ENCODE measurements at places on chromosomes 4 and X.

DNA sequence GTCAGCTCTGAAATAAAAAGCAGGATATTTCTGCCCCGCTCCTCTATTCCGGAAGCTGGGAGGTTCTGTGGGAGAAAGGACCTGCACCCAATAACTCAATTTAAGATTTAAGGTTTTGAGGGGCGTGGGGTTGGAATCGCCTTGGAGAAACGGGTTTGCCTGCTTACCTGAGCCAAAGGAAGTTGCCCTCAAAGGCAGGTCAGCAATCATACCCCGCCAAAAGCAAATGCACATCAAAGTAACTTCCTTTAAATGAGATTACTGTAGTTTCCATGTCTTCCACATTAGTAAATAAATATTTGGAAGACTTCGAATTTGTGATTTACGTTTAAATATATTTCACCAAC, 978 bp upstream of the HS3ST1 start:
- no peak for DNase-seq

DNA sequence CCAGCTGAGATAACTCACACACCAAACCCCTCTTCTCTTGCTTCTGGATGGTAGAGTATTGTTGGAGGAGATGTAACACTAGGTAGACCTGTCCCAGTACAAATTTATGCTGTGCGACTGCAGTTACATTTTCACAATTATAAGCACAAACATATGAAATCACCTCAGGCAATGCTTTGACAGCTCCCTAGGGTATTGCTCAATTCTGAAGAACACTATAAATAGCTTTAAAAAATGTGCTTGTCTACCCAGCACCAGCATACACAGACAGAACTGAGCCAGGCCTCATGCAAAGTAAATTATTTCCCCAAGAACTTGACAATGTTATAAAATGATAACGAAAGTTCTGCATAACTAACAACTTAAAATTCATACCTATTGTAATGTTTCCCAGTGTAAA, 1999.1 kb upstream of the ADGRL3 start:
- no peak for DNase-seq

DNA sequence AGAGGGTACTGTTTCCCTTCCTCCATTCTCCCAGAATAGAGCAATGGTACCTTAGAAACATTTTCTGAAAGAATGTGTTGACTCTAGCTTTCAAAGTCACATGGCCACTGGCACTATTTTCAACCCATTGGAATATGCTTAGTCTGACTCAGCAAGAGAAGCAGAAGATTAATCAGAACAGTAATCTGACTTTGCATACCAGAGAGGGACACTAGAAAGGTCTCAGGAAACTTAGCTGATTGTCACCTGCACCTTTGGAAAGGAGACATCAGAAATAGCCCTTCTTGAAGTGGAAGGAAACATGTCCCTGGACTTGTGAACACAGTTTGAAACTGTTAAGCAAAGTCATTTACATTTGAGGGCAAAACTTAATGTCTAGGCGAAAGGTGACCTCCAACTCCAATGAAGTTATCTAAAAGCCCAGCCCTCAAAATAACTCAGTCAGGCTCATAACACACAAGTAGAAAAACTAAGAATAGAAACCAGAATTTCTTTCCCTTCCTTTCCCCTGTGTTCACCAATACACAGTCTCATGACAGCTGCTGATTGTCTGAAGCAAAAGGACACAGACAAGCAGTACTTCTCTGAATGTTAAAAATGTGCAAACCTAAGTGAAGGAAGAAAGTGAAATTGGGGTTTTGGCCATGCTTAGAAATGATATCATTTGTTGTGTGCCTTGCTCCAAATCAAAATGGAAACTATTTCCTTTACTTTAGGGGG, 270.8 kb downstream of the GRIA3 start:
- peak; percentile 8 for DNase-seq

GRCh38 chrX:45850775-45851433, 650.2 kb upstream of the DIPK2B start:
- DNase-seq, result peak; percentile 60

DNA sequence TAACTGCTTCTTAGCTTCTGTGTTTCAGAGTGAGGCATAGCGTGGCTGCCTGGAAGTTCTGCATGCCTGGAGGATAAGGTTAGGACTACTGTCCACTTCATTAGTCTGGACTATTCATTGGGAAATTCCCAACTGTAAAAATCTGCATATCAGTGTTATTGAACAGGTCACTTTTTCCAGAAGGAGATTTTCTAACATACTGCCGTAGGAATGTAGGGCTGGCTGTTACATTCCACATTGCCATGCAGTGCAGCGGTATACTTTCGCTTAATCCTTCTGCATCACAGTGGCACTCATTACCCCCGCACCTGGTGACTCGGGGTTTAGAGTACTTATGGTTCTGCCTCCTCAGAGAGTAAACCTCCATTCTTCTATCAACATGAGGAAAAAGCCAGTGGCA, 104.6 kb downstream of the NPFFR2 start:
- no peak for DNase-seq

- DNase-seq, result peak; percentile 36
Observed at GRCh38 chrX:115573185-115573584, 12.2 kb downstream of the PLS3 start.

DNA sequence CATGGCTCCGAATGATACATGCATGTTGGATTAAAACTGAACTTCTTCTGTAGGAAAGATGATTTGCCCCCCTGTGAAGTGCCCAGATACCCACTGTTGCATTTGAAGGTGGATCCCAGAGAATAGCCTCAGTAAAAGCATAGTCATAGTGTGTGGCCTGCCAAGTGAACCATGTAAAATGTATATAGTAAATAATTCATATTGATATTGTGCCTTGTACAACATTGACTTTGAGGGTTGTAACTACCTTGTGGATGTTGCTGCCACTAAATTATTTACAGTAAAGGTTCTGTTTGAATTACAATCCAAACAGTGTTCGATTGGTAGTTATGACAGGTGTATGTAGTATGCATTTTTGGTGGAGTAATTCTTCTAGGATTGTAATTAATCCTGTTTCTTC, 19.2 kb downstream of the TMEM131L start:
- no peak for DNase-seq

- no peak for DNase-seq
Observed at GRCh38 chr4:25213347-25213979, 20.4 kb upstream of the PI4K2B start.

DNA sequence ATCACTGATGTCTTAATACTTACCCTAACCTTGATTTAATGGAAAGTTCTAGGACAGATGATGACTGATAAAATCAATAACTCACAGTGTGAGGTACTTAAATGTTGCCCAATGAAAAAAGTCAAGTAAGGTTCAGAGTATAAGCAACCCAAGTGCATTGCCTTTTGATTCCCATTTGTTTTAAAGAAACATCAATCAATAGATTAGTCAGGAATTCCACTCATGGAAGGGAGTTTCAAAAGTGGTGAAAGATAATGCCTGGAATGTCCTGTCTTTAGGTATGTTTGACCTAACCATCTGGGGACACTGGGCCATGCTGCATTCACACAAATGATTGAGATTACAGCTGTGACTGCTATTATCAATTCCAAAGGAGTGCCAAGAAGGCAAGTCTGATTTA, 259.7 kb downstream of the PPARGC1A start:
- no peak for DNase-seq

DNA sequence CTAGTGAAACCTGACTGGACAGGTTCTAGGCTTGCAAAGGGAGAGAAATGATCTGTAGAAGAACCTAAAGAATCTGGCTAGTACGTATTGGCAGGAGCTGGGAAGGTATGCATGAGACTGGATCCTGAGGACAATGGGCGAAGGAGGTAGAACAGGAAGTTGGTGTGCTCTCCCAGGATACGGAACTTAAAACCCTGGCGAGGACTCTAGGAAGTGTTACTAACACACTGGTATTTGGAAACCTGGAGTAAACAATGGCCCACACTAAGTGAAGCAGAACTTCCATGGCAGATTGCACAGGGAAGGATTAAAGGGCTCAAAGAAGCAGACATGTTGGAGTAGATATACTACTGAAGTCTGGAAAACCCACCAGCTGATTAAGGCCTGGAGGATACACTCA, 9.1 kb downstream of the SYN1 start:
- DNase-seq, result no peak

GRCh38 chr4:48752246-48752645, 27.8 kb downstream of the FRYL start:
- DNase-seq, result no peak

DNA sequence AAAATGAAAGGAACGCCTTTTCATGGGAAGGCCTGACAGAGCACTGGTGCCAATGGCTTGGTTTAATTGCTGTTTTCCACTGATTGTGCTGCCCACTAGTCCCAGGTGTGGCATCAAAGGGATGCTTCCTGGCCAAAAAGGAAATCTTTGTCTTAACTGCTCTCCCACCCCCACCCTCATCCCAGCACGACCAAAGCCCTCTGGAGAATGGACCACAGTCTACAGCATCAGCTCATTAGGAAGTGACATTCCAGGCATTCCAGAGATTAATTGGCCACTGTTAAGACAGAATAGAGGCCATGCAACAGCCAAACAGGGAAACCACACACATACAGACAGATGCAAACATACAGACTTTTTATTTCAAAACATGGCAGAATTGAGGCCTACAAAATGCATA, 143.2 kb downstream of the LHFPL1 start:
- DNase-seq, result no peak

GRCh38 chrX:30635630-30636029, 17.6 kb upstream of the GK start:
- peak; percentile 31 for DNase-seq

- DNase-seq, result no peak
Observed at GRCh38 chr4:171235521-171235920, 577.7 kb upstream of the GALNTL6 start.

DNA sequence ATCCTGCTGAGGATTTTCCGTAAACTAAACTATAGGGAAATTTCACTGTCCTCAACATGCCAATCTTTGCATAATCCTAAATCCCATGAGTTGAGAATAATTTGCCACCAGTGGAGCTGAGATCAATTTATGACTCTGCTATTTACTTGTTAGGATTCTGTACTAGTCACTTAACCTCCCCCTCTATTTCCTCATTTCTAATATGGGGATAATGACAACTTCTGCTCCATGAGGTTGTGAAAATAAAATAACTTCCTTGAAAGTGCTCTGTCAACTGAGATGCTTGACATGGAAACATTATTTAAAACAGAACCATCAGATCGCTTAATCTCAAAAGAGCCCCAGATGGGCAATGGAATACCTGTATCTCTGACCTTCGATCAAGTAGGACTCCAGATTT, 2.6 kb upstream of the FGF16 start:
- no peak for DNase-seq

GRCh38 chrX:124232523-124233201, 99.8 kb upstream of the TEX13D start:
- no peak for DNase-seq

GRCh38 chrX:4935846-4936245, 1222.4 kb upstream of the PRKX start:
- DNase-seq, result no peak

DNA sequence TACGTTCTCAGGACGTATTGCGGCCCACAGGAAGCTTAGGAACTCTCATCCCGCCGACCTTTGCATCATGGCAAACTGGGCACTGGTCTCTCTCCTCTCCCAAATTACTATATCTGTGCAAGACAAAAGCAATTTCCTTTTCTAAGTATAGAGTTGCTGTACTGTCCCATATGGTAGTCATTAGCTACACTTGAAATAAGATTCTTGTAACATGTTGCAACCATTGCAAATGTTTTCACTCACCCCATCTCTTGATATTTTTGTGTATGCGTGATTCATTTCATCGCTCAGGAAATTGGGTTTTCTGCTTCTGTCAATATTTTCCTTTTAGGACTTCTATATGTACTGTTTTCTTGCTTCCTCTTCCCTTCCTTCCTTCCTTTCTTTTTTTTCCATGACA, 15.7 kb downstream of the ARMCX6 start:
- DNase-seq, result peak; percentile 73

GRCh38 chr4:79820427-79820826, 252.6 kb downstream of the ANTXR2 start:
- no peak for DNase-seq

- no peak for DNase-seq
Observed at GRCh38 chr4:6043843-6044242, 25.6 kb upstream of the C4orf50 start.

DNA sequence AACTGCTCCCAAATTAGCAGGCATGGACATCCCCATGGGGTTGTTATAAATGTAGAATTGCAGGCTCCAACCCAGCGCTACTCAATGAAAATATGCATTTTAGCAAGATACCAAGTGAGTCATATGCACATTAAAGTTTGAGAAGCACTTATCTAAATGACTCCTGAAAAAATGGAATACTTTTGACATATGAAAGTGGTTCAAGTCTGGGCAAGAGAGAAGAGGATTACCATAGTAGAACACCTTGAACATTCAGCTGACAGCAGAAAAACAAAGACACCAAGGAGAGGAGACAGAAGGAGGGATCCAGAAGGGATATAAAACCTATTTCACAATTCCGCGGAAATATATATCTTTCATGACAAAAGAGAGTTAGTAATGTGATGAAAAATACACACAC, 63.2 kb upstream of the CT83 start:
- DNase-seq, result no peak

DNA sequence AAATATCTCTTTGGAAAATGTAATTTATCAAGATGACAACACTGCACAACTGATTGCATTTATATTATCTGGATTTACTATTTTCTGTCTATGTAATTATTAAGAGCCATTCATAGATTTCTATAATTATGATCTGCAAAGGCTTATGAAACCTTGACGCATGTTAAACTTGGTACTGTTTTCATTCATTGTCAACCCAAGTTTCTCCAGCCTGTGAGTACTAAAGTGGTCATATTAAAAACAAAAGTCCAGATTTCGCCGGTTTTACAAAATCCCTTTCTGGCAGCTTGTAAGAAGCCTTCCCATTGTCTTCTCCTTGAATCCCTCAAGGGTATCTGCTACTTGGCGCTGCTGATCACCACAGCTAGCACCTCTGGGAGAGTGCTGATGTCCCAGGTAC, 19.7 kb upstream of the GRPR start:
- no peak for DNase-seq

- DNase-seq, result peak; percentile 60
Observed at GRCh38 chr4:130395871-130396270, 1299.9 kb downstream of the C4orf33 start.

- peak; percentile 8 for DNase-seq
Observed at GRCh38 chr4:16082041-16082425, 1.8 kb downstream of the PROM1 start.

DNA sequence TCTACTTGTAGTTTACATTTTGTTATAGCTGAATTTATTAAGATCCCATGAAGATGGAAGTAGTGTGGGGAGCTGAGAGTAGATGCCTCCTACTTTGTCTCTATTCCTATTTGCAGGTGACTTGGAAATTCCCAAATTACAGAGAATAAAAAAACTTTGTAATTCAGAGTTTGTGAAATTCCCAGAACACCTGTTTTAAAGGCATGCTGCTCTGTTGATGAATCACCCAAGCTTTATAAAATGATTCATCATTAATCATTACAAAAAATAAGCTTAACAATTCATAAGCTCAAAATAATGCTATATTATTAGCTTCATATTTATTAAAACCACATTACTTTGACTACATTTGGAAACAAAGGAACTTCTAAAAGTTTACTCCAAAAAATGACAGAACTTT, 856.3 kb downstream of the RPA4 start:
- peak; percentile 0 for DNase-seq

All from GM23248 (cell line).